ENCODE measurements at places on chromosomes 7 and 10.

GRCh38 chr7:65978891-65979582 lies 3.0 kb downstream of the GUSB start:
- no peak for DNase-seq
- peak overlapping the region; percentile 81 for H3K27ac ChIP-seq
- peaks cover 11% of the 10 kb centered on the region for H3K4me1 ChIP-seq
- no peak overlapping the region for H3K4me3 ChIP-seq
- peaks cover 21% of the 10 kb centered on the region for H3K36me3 ChIP-seq
- no peaks in the 10 kb centered on the region for H3K27me3 ChIP-seq

- H3K4me3 ChIP-seq: no peak overlapping the region
- H3K4me1 ChIP-seq: no peaks in the 10 kb centered on the region
- DNase-seq: no peak
- peaks cover 42% of the 10 kb centered on the region for H3K27me3 ChIP-seq
- no peak overlapping the region for H3K27ac ChIP-seq
Observed at GRCh38 chr10:63757067-63757466, 235.9 kb downstream of the REEP3 start.

DNA sequence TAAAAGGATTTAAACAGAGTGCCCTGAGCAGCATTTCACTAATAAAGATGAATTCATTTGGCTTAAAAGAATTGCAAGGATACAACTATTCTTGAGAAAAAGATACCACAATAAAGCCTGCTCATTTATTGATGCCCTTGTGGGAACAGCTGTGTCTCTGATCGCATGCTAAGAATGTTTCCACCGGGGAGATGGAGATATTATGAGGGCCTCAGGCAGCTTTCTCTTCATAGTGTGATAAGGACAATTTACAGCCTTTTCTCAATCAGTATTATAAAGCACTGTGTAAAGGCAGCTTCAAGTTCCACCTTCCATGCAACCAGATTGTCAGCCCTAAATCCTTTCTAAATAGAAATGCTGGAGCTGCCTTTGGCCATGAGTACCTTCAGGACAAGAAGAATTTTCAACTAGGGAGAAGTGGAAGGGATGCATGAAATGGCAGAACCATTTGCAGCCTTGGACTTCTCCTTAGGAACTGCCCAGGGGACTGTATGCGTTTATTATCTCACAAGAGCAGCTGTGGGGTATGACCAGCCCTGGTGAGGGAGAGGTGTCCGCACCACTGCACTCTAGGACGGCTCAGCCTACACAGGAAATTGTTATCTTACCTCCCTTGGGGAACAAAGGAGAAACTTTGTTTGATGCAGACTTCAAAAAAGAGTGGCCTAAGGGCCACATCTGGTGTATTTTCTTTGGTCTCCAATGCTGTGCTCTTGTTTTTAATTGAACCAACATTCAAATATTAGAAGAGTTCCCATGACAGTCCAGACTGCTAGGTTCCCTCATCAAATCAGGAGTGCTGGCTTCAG lies 116.9 kb upstream of the PCGF5 start:
- DNase-seq: no peak
- H3K27me3 ChIP-seq: peaks cover 1% of the 10 kb centered on the region
- H3K36me3 ChIP-seq: peaks cover 4% of the 10 kb centered on the region
- no peak overlapping the region for H3K4me3 ChIP-seq

GRCh38 chr10:74433993-74434392 lies 283.0 kb downstream of the ADK start:
- no peak for DNase-seq
- H3K27ac ChIP-seq: no peak overlapping the region

GRCh38 chr10:128687927-128688549 lies 561.8 kb upstream of the MKI67 start:
- H3K27ac ChIP-seq: no peak overlapping the region
- H3K27me3 ChIP-seq: no peaks in the 10 kb centered on the region
- no peak overlapping the region for H3K4me3 ChIP-seq
- no peak for DNase-seq
- H3K4me1 ChIP-seq: no peaks in the 10 kb centered on the region

DNA sequence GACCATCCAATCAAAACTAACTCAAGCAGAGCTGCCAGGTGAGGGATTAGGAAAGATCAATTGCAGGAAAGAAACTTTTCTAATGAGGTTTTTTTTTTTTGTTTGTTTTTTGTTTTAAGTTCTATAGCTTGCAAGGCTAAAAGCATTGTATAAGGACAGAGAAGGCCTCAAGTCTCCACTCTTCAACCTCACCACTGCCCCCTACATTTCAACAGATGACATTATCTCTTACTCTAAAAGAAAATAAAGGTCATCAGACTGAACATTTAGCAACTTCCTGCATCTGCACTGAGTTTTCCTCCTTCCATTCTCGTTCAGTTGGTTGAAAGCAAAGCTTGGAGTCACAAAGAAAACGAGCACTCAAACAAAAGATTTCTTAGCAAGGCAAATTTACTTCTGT lies 45.2 kb upstream of the EXOC4 start:
- DNase-seq: no peak
- H3K4me1 ChIP-seq: no peaks in the 10 kb centered on the region
- H3K27me3 ChIP-seq: peaks cover 48% of the 10 kb centered on the region
- no peak overlapping the region for H3K27ac ChIP-seq

DNA sequence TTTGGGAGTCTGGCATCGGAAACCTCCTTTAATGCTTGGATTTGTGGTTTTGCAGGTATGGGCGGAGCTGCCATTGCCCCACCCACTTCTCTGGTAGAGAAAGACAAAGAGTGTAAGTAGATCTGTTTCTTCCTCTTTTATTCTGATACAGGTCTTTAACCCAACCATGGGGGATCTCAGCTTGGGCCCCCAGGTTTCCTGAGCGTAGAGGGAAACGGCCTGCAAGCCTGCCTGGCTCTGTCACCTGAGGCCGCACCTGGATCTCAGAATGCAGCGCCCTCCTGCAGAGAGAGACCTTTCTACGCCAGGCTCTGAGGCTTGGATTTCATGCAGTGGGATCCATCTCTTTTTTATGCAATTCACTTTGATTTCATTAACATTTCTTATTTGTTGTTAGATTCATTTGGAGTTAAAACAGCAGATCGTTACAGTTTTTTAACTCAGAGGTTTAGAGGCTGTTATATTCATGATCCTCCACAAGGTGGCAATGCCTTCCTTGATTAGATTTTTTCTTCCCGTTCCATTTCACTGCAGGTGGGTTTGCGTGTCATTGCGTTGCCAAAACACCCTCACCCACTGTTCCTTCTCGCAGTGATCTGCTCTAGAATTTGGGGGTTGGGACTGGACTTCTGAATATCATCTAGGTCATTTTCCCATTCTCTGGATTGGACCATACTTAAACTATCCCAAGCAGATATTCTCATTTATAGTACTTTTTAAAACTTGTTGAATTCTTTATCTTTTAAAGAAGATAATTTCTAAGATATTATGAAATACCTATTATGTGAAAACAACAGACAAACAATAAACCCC lies 20.0 kb downstream of the RBM17 start:
- H3K4me3 ChIP-seq: peak overlapping the region; percentile 8
- peak overlapping the region; percentile 72 for H3K27ac ChIP-seq
- H3K36me3 ChIP-seq: peaks cover 81% of the 10 kb centered on the region
- H3K27me3 ChIP-seq: no peaks in the 10 kb centered on the region
- peaks cover 19% of the 10 kb centered on the region for H3K4me1 ChIP-seq

DNA sequence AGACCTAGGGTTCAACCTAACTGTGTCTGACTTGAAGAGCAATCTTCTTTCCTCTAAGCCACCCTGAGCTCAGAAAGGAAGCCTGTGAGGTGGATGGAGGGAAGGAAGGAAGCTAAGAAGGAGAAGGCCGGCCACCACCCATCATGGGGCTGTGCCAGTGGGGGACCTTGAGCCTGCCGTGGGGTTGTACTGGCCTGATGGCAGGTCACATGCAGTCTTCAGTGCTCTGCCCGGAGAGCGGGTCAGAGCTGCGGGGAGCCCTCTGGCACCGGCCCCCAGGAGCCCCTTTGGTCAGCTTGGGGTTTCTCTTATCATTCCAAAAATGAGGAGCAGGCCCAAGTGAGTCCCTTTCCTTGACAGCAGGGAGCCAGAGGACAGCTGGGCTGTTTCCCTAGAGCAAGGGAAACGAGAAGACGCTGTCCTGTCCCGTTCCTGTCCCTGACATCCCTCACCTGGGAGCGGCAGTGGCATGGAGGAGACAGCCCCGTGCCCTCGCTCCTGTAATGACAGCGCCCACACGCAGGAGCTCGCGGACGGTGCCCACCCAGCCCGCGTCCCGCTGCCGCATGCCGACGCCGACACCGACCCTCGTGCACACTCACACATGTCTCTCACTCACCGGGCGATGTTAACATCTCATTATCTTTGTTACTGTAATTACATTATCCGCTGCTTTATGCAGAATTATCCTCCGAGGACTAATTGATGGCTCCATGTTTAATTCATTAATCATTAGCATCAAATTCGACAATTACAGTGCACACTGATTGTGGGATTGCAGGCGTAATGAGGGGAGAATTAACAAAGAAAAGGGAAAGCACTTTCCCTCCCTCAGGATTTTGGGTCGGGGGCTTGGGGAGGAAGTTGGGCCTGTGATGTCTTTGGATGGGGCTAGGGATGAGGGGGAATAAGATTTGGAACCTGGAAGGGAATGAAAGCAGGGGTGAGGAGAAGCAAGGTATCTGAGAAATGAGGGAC lies 31.3 kb downstream of the GBX1 start:
- no peak for DNase-seq
- H3K4me1 ChIP-seq: no peaks in the 10 kb centered on the region
- H3K27me3 ChIP-seq: no peaks in the 10 kb centered on the region
- peaks cover 4% of the 10 kb centered on the region for H3K36me3 ChIP-seq

- H3K36me3 ChIP-seq: no peaks in the 10 kb centered on the region
- no peaks in the 10 kb centered on the region for H3K27me3 ChIP-seq
- peaks cover 34% of the 10 kb centered on the region for H3K4me1 ChIP-seq
- peak overlapping the region; percentile 19 for H3K27ac ChIP-seq
- H3K4me3 ChIP-seq: no peak overlapping the region
Observed at GRCh38 chr10:74887614-74888284, 61.3 kb downstream of the KAT6B start.
